ENCODE measurements at places on chromosomes 7 and 10.
A peak's percentile ranks its signal among the peaks of the same experiment; 100 is the strongest.

- no peak for DNase-seq
Observed at GRCh38 chr10:126964190-126964589, 59.0 kb downstream of the DOCK1 start.

DNA sequence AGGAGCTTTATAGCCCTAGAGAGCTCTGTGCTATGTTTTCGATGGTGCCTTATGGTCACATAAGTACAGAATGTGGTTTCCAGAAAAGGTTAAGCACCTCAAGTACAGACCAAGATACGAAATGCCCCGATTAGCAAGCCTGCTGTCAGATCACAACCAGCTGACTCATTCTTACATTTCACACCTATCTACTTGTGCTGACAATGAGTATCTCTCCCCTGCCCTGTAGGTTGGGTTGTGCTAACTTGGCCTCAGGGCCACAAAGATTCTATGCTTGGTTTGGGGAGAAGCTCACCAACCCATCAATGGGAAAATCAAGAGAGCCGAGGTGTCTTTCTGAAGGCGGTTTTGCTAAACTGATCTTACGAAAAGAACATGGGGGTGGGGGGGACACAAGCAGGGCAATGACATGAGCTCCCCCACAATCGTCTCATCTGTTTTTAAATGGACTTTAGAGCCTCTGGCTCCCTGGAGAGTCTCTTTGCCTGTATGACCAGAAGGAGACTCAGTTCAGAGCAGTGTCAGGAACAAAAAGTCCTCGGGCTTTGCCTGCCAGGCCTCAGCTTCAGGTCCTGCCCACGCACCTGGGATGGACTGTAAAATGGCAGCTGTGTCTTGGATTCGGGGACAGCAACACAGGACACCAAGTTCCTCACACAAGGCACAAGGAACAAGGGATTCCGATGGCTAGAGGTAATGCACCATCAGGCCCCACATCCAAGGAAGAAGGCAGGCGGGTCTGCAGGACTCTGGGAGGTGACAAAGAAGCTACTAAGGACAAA lies 55.1 kb downstream of the FAM53B start:
- DNase-seq: no peak

DNA sequence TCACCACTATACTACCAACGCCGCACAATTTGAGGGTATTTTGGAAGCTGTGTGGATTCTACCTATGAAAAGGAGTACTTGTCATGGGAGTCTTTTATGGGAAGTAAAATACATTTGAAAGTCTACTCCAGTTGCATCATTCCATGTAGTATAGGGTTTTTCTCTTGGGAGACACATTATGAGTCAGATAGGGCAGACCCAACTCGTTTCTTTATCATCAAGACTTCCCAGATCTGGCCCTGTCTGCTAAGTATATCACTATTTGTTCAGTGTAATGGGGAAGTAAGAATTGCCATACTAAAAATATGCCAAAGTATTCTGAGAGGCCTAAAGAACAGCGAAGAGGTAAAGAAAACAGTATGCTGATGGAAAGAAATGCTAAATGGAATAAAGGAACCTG lies 144.2 kb downstream of the SPAG6 start:
- peak; percentile 10 for DNase-seq

- DNase-seq: peak; percentile 31
Observed at GRCh38 chr7:106947244-106947728, 82.2 kb downstream of the PIK3CG start.

- peak; percentile 19 for DNase-seq
Observed at GRCh38 chr7:132548489-132549078, 27.7 kb downstream of the PLXNA4 start.

GRCh38 chr10:122013311-122013780 lies 24.4 kb downstream of the TACC2 start:
- no peak for DNase-seq

- DNase-seq: no peak
Observed at GRCh38 chr10:59852670-59853069, 53.7 kb downstream of the CCDC6 start.

DNA sequence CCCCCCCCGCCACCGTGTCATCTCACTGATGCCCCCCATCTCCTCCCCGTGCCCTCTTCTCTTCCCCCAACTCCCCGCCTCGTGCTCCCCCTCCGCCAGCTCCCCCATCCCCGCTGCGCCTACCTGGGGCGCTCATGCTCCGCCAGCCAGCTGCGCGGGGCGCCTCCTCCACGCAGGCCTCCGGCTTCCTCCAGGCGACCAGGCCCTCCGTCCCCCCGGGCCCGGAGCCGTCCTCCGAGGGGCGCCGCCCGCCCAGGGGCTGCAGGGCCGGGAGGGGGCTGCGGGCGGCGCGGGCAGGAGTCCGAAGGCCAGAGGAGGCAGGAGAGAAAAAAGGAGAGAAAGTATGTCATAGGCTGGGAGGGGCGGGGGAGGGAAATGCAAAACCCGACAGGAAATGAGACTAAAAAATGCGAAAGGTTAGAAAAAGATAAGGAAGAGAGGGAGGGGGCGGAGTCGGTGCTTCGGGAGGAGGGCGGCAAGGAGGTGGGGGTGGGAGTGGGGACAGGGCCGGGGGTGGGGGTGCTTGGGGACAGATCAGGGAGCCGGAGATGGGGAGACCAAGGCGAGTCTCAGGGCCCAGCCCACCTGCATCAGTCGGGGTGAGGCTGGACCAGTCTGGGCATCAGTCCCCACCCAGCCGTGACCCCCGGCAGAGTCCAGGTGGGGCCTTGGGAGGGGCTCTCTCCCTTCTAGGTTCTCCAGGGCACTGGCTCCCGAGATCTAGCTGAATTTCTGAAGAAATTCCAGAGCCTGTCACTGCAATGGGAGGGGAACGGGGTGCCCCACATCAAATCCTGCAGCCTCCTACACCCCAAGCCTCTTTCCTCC lies at the start of gene CARD11:
TSS of gene CARD11 (minus strand) at position 324 of the 828 bp plus-strand sequence. CDS start 85,361 bp downstream, outside the sequence.
- no peak for DNase-seq

DNA sequence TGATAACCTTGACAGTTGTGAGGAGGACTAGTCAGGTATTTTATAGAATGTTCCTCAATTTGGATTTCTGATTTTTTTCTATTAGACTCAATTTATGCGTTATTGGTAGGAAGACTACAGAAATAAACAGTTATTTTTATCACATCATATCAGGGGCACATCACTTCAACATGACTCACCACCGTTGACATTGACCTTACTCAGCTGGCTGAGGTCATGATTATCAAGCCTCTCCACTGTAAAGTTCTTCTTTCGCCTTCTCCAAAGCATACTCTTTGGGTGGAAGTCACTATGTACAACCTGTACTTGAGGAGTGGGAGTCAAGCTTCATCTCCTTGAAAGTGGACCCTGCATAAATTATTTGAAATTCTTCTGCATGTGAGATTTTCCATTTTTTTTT lies 194.3 kb upstream of the IGFBP3 start:
- no peak for DNase-seq

GRCh38 chr10:119957451-119957850 lies 64.9 kb downstream of the SEC23IP start:
- DNase-seq: no peak

GRCh38 chr7:43385856-43386255 lies 197.1 kb upstream of the STK17A start:
- no peak for DNase-seq

DNA sequence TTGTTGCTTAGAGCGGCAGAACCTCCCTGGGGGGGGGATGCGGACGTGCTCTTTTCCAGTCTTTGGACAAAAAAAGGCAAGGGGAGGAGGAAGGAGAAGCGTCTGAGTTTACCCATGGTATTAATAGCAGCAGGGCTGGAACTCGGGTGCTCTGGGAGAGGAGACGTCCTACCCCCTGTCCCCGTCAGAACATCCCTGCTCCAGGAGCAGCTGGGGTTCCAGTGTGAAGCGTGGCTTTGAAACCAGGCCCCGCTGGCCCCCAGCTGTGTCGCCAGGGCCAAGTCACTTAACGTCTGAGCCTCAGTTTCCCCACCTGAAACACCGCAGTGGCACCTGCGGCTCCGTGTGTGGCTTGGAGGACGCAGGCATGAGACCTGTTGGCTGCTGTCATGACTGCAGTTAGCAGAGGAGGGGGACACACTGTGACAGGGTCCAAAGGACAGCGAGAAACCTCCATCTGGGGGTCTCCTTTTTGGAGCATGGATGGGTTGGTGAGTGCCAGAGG lies 1.4 kb downstream of the AMZ1 start:
- DNase-seq: no peak

- DNase-seq: no peak
Observed at GRCh38 chr7:116571552-116571951, 46.7 kb downstream of the CAV1 start.

- no peak for DNase-seq
Observed at GRCh38 chr10:34626158-34626880, 188.8 kb downstream of the PARD3 start.

DNA sequence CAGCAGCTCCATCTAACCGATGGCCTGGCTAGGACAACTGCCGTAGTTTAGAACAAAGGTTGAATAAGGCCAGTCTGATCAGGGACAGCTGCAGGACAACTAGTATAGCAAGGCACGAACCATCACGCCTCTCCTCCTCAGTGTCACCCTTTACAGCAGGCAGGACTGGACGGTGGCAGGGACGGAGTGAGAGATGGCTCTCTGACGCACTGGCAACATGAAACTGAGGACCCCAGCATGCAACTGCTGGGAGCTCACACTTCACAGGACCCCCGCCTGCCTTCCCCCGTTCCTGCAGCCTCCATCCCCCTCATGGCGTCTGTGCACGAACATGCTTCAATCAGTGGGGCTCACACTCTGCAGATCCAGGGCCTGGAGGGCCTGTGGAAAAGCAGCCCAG lies 53.7 kb downstream of the ZRANB1 start:
- DNase-seq: no peak

- DNase-seq: no peak
Observed at GRCh38 chr10:46257099-46257498, 29.7 kb upstream of the ANTXRL start.

DNA sequence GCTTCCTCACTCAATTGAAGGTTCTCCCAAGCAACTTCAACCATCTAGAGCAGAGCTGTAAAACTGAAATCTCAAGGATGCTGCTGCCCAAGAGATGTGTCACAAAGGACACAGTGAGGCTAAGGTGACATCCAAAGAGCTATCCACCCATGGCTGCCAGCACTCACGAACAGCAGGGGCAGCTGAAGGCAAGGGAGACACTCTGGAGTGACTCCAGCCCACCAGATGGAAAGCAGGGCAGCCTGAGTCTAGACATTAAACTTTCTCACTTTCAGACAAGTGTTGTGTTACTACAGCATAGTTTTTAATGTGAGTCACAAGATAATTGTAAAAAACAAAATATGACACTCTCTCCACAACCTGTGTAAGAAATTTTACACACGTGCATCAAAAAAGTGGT lies 113.5 kb downstream of the LARP4B start:
- DNase-seq: no peak

- DNase-seq: no peak
Observed at GRCh38 chr10:129793479-129793878, 170.6 kb downstream of the EBF3 start.

Measured in fibroblast of skin of left biceps (primary cell).